ENCODE measurements at places on chromosomes 4 and X.

DNA sequence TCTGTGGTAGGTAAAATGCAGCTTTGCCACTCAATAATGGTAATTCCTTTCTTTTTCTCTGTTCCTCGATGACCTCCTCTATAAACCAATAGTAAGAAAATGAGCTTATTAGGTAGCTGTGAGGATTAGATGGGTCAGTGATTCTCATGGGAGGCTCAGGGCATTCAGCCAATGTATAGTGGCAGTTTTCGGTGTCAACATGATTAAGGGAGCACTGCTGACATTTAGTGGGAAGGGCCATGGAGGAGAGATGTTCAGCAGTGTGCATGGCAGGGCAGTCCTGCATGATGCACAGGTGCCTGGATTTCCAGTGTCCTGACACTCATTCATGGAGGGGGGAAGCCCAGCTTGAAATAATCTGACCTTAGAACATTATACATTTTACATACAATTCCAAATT, 232.8 kb downstream of the PDGFC start:
- no peak for DNase-seq

GRCh38 chr4:69484011-69484410, 11.7 kb downstream of the UGT2B4 start:
- DNase-seq, result no peak

- no peak for DNase-seq
Observed at GRCh38 chrX:84865113-84865512, 138.6 kb upstream of the APOOL start.

GRCh38 chr4:128328106-128328505, 40.5 kb upstream of the PGRMC2 start:
- no peak for DNase-seq

GRCh38 chr4:10006231-10006600, 15.1 kb downstream of the SLC2A9 start:
- no peak for DNase-seq

DNA sequence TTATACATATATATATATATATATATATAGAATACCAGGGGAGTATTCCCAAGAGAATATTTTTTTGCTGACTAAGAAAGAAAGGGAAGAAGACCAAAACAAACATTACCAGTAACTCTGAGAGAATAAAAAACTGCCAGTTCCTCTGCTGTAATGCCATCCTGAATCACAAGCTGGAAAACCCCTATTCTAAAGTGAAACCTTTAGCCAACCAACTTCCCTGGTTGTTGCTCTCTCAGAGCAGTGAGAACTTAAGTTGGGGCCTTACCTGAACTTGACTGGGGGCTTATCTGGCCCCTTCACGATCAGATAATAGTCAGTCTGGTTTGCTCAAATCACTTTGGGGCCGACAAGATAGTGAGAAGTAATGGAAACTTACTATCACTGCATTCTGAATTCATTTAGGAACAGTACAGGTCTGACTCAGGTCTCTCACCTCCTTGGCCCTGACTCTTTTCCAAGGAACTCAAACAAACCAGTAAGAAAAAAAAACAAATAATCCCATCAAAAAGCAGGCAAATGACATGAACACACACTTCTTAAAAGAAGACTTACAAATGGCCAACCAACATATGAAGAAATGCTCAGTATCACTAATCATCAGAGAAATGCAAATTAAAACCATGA, 62.5 kb downstream of the CD40LG start:
- DNase-seq, result no peak

DNA sequence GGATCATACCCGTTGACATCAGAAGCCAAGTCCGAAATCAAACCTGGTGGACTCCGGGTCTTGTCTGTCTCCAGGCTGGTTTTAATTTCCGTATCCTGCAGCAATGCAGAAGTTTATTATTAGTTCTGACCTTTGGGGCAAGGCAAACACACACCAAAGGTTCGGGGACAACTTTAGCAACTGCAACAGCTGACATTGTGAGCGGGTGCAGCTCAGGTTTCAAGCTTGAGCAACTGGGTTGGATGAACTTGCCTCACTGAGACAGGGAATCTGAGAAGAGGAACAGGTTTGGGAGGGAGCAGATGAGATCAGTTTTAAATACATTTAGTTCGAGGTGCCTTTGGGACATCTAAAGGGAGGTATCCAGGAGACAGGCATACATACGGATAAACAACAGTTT, 110.7 kb downstream of the GNL3L start:
- no peak for DNase-seq

- no peak for DNase-seq
Observed at GRCh38 chr4:138063581-138063980, 178.6 kb downstream of the SLC7A11 start.

GRCh38 chr4:748461-748860, 42.8 kb downstream of the PCGF3 start:
- DNase-seq, result no peak

DNA sequence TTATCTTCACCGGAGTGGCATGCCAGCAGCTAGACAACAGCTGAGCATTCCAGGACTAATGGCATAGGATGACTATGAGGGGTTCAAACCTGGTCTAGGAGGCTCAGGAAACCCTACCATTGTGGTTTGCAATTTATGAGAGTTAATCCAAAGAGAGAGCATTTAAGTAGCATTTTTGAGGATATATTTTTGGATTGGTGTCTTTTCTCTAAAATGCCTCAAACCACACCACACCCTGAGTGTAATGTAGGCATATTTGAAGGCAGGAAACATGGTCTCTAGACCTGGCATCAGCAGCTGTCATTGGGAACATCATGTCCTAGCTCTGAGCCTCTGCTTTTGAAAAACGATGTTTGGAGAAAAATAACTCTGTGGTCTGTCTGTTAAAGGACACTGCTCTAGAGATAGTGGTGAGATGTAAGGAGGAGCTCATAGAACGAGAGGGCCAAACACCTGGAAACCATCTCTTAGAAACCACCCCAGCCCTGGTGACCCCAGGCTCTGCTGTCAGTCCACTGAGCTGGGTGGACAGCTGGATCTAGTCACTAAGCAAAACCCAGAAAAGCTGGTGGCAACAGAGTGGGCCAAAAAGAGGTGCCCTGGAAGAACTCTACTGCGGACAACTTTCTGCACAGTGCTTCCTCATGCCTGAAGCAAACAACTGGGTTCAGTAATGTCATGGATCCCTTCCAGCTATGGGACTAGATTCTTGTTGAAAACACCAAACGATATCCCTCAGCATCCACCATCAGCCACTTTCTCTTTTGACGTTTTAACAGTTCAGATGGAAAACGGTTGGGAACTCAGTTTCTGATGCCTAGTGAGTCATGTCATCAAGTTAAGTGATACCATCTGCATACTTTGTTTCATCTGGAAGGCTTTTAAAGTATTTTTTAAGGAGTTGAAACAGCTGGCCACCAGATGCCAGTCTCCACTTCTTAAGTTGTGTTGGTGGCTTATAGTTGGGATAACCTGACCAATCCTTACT, 100.2 kb upstream of the C1QTNF7 start:
- no peak for DNase-seq

DNA sequence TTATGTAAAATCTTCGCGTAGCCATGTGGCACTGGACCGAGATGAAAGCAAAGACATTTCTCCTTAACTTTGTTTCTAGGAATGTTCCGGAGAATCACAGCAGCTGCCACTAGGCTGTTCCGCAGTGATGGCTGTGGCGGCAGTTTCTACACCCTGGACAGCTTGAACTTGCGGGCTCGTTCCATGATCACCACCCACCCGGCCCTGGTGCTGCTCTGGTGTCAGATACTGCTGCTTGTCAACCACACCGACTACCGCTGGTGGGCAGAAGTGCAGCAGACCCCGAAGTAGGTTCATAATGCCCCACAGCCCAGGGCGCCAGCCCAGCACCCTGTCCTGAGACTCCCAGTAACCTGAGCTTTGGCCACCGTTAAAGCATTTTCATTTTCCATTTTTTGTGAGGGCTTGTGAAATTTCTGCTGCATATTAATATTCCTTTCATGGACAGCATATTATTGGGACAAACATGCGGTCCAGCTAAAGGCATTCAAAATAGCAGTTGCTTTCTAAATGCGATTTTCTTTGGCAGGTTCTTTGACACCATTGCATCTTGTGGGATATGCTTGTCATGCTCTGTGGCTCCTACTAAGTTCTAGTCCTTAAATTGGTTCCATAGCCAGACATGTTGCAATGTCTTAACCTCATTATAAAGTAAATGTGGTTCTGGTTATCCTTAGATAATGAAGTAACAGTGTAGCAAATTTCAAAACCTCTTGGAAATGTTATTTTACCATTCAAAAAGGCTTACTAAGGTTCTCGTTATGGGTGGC, 49.1 kb upstream of the MSANTD1 start:
- no peak for DNase-seq

GRCh38 chrX:2652106-2652505, 39.0 kb upstream of the CD99 start:
- DNase-seq, result no peak

- no peak for DNase-seq
Observed at GRCh38 chr4:185994750-185995149, 74.2 kb upstream of the TLR3 start.

DNA sequence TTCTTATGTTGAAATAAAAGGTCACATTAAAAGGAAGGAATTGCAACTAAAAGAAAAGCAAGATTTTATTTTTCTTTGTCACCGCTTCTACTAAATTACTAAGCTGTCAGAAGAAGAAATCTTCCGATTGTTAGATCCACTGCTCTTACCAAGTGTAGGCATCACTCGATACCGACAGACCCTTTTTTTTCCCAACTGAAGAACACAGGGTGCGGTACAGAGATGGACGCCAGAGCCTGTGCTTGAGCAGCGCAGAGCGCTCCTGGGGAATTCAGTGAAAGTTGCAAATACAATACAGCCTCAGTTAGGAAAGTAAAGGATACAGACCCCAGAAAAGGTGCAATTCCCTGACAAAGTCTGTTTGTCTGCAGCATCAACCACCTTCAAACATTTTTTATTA, 94.9 kb upstream of the WDR17 start:
- no peak for DNase-seq

GRCh38 chrX:21481761-21482160, 107.5 kb downstream of the CNKSR2 start:
- no peak for DNase-seq

DNA sequence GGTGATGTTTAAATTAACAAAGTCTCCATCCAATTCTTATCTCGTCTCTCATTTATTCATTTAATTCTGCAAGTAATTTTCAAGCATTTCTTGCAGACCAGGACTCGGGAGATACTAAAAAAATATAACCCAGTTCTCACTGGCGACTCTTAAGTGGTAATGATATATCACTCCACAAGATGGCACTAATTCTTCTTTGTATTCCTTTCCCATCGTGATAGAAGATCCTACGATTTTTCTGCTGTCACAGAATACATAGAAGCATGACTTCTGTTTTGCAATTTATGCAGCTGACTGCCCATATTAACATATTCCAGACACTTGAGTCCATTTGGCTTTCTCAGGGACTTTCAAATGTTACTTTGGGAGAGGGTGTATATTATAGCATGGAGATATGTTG, 64.0 kb upstream of the FGF13 start:
- DNase-seq, result no peak

- DNase-seq, result no peak
Observed at GRCh38 chr4:114208574-114209151, 229.2 kb upstream of the ARSJ start.

- DNase-seq, result no peak
Observed at GRCh38 chrX:67351411-67351810, 192.4 kb upstream of the AR start.

DNA sequence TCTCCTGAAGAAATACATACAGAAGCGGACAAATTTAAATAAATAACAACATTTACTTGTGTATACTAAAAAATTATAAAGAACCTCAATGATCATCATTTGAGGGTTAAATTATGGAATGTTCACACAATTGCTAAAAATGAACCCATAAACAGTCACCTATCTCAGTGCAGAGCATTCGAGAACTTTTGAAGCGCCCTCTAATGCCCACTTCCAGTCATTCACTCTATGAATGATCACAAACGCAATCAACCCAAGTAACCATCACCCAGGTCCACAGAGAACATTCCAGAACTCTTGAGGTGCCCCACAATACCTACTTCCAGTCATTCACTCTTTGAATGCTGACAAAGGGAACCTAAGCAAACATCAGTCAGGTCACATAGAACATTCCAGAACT, 103.5 kb upstream of the PLAC1 start:
- no peak for DNase-seq

- no peak for DNase-seq
Observed at GRCh38 chr4:3613967-3614730, 81.9 kb upstream of the LRPAP1 start.

GRCh38 chr4:4952273-4952672, 67.0 kb downstream of the CYTL1 start:
- DNase-seq, result no peak

GRCh38 chr4:92451782-92452181, 148.0 kb downstream of the GRID2 start:
- DNase-seq, result no peak

- DNase-seq, result no peak
Observed at GRCh38 chrX:152079768-152080167, 58.6 kb downstream of the MAGEA10 start.

DNA sequence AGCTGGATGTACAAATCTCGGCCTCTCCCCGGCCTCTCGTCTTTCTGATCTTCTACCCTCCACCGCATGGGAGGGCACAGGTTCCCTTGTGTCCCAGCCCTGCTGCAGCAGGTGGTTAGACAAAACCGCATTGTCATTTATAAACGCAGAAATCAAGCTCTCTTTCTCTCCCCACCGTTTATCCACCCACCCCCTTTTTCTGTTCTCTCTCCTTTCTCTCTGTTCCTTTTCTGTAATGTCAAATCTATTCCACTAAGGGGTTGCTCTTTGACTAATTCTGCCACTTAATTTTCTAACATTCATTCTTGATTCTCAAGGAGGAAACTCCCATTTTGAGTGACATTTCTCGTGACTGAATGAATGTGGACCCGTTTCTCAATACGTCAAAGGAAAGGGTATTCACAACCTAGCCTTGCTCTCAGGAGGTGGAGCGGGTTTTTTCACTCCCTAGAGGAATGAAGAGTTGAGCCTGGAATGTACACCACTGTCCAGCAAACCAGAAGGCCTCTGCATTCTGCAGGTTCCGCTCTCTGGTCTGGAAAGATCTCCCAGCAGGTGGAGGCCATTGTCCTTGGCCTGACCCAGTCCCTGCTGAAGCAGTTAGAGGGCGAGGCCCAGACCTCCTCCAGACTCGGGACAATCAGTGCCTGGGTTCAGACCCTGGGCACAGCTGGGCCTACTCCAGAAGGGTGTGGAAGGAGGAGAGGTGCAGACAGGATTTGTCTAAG, 70.9 kb upstream of the ENPP6 start:
- no peak for DNase-seq

DNA sequence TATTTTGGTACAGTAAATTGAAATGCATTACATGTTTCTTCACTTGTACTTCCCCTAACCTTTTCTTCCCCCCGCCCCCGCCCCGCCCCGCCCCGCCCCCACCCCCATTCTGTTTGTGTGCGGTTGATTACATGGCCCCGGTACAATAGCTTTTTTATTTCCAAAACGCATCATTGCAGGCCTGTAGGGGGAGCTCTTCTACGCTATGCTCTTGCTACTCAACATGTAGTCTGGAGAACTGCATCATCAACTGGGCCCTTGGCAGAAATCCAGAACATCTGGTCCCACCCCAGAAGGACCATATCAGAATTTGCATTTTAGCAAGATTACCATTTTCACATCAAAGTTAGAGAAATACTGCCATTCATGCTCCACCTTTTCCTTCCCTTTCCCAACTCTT, 333.3 kb upstream of the DDX53 start:
- no peak for DNase-seq

- no peak for DNase-seq
Observed at GRCh38 chr4:137427411-137427810, 104.9 kb downstream of the PCDH18 start.

- no peak for DNase-seq
Observed at GRCh38 chr4:184446132-184446658, 28.2 kb downstream of the IRF2 start.

GRCh38 chrX:53285591-53285990, 4.2 kb upstream of the IQSEC2 start:
- DNase-seq, result no peak
